Upper lobe of right lung (tissue), 1 donor: ENCODE measurements at places on chromosomes 5 and 9.

- DNase-seq = peak; percentile 96
Measured at GRCh38 chr9:33415501-33416038, 13.2 kb upstream of the AQP7 start.

DNA sequence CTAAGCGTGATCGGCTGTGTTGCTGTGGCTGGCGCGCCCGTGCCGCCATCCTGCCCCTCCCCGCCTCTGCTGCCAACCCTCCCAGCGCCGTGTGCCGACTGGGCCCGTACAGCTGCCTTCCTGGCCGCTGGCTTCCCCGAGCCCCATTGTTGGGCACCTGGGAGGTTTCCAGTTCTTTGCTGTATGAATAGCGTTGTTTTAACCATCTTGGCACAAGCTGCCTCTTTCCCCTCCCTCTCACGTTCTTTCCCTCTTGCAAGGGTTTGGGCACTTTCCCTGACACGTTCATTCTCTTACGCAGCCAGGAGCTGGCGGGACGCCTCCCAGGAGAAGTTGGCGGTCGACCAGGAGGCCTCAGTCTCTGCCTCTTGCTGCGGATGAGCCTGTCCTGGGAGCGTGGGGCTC is 43.1 kb upstream of the RXRA start:
- peak; percentile 73 for DNase-seq

- DNase-seq = no peak
Measured at GRCh38 chr5:34038838-34039237, 4.2 kb downstream of the C1QTNF3 start.

- no peak for DNase-seq
Measured at GRCh38 chr5:37043693-37044092, 167.1 kb downstream of the NIPBL start.

DNA sequence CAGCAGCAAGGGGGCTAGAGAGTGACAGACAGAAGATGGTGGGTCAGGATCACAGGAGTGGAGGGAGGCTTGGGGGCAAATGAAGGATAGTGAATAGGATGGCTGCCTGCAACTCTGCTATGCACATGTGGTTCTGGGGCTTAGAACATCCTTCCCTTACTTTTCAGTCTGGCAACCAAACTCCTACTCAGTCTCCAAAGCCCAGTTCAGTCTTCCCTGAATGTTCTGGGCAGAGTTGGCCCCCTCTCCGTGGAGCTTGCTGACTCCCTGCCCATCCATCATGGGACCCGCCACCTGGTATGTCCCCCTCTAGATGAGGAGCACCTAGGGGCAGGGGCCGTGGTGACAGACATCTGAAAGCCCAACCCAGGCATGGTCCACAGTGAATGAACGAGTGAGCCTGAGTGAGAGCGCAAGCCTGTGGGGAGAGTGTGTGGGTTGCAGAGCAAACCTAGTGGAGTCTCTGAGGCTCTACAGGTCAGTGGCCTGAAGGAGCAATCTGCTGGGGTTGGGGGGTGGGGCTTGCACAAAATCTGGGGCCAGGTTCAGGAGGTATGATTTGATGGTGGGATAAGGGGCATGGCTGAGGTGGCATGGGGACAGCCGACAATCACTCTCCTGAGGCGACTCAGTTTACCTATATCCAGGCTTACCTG is 180.6 kb downstream of the FGF18 start:
- DNase-seq = no peak

DNA sequence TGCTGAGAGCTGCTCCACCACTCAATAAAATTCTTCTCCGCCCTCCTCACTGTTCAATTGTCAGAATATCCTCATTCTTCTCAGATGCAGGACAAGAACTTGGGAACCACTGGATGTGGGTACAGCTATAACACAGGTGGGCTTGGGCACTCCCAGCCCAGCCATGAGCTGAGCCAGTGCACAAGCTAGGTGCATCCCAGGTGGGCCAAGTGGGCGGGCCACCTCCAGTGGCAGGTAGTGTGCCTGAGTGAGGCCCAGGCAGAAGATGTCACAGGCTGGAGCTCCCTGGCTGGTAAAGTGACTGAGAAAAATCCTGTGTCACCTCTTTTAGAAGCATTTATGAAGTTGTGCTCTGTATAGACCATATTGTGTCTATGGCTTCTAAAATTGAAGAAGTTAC is 501.6 kb upstream of the TYRP1 start:
- DNase-seq = no peak

DNA sequence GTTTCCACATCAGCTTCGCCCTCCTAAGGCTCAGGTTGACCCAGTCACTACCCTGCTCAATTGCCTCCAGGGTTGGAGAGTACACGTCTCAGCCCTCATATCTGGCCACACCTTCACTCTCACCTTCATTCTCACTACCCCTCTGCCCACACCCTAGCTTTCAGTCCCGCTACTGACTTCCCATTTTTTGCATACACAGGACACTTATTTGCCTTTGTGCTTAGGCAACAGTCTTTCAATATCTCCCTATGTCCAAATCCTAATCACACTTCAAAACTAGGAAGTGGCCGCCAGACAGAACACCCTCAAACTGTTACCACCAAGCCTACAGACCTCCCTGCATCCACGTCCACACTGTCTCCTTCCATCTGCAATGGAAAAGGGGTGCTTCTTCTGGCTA is 10.9 kb downstream of the MCTP1 start:
- no peak for DNase-seq

DNA sequence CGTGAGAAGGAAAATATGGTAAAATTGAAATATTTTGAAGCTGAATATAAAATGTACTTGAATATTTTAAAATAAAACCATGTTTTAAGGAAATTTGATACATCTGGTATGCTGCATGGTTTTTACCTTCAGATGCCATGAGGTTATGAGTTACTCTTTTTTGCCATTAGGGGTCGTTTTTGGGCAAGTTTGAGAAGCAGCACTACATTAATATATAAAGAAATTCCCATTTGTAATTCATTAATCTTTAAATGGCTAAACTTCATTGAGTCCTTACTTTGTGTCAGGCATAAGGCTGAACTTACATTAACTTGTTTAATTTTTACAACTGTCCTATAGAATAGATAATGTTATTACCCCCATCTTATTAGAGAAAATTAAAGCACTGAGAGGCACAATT is 152.3 kb downstream of the KDM4C start:
- no peak for DNase-seq

- no peak for DNase-seq
Measured at GRCh38 chr5:125026867-125027731, 280.7 kb upstream of the ZNF608 start.

GRCh38 chr9:93620881-93621820 is 44.8 kb downstream of the PHF2 start:
- DNase-seq = no peak

DNA sequence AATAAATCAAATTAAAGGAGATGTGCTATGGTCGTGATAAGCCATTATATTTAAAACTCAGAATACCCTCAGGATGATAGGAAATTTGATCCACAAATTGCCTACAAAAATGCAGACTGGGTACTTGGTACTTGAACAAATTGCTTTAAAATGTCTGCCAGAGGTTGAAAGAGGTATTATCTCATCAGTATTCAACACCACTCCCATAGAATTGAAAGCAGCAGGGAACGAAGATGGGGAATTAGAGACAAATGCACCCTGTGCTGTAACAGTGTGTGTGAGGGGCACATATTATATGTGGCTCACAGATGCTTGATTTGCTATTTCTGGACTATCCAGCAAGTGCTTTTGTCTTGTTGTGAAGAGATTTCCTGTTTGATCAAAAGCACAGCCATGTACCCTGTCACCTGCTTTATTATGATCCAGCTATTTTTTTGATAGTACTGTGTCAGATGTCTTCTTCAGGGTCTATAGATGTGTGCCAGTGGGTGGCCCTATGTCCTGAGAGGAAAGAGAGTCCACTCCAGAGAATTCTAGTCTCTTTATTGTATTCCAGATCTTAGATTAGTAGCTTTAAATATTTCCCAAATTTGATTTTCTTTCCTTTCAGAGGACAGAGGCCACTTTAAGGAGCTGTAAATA is 120.1 kb downstream of the XRCC4 start:
- no peak for DNase-seq

GRCh38 chr5:172334196-172334595 is 50.6 kb upstream of the UBTD2 start:
- DNase-seq = no peak

- DNase-seq = no peak
Measured at GRCh38 chr5:169273881-169274280, 27.1 kb downstream of the SLIT3 start.

DNA sequence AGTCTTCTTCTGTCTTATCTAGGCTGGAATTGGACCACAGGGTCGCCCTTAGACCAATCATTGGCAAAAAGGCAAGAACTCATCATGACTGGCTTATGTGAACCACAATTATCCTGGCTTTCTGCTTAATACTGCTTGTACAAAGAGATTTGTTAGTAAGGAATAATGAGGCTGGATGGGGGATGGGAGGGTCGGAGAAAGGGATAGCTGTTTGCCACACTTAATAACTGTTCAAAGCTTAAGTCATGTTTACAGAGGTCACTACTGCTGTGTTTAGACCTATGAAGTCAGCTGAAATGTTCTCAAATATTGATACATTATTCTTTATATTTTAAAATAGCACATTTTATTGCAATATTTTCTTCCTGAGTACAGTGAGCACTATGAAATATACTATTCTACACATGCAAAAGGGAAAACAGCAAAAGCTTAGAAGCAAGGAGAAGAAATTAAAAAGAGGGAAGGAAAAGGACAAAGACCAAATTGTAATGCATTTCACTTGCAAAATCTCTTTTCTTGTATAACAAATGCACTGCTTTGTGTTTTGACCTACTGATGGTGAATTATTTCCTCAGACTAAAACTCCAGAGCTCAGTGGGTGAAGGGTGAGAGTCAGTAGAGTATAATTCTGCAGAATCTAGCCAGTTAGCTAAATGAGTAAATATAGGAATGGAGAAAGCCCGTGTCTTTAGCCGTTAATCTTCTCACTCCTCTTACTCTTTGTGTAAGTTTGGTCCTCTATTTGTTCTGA is 404.9 kb upstream of the ZNF608 start:
- no peak for DNase-seq

DNA sequence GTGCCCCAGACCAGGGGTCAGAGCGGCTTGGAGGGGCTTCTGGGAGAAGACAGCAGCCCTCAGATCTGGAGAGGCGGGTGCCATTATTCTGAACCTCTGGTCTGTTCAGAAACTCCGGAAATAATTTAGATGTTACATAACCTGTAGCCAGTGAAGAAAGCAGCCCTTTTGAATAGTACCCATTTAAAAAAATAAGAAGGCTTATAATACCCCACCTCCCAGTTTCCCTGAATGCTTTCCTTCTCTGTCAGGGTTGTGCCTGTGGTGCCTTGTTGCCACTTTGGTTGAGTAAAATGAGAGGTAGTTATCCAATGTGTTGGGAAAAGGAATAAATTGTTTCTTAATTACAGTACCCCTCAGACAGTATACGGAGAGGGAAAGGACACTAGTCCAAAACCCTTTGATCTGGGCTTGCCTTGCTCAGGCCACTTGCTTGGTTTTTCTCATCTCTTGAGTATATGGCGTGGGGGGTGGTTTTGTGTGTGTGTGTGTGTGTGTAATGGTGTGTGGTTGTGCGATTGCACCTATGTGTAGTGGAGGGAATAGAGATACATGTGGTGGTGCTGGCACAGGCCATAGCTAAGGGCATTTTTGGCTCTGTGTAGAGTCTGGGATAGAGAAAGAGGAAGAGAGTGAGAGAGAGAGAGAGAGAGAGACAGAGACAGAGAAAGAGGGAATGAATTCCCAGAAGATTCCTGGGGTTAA is 59.1 kb upstream of the TLR4 start:
- no peak for DNase-seq

DNA sequence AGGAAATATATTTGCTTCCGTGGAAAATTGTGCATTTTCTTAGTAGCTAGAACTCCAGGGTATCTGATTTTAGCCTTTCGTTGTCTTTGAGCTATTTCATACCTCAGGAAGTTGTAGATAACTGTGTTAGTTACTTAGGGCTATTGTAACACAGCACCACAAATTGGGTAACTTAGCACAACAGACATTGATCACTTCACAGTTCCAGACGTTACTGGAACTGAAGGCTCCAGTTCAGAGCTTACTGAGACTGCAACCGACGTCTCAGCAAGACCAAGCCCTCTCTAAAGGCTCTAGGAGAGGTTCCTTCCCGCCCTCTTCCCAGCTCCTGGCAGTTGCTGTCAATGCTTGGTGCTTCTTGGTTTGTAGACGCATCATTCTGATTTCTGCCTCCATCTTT is 17.7 kb upstream of the ANKRD33B start:
- DNase-seq = peak; percentile 9

GRCh38 chr9:120383999-120384924 is 195.7 kb downstream of the CDK5RAP2 start:
- DNase-seq = no peak

DNA sequence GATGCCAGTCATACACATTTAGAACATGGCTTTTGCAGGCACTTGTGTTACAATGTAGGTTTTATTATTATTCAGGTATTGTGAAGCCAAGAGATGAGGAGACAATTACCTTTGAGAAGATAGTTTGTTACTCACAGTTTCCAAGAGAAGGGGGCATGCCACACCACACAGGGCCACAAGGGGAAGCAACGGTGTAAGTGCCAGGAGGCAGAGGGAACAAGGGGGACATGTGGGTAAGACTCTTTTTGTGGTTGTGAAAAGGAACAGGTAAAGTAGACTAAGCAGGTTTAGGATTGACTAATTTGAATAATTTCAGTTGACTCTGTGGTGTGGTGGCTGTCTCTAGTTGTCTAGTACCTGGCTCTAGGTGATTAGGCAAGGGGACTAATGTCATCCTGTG is 191.2 kb downstream of the TRPM6 start:
- DNase-seq = no peak

- DNase-seq = no peak
Measured at GRCh38 chr9:8382266-8382665, 582.7 kb upstream of the DMAC1 start.

DNA sequence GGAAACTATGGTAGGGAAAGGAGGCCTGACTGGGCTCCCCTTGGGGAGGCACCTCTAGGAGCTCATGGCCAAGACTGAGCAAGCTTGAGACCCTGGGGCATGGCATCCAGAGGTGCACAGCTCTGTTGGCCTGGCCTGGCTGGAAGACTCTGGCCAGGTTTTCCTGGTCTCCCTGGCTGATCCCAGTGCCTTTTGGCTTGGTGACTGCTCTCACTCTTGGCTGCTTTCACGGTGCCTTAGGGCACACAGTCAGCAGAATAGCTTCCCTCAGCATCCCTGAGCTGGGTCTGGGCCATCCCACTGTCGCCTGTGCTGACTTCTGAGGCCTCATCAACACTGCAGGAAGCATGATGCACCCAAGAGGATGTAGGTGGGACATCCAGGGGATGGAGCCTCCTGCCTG is 13.4 kb upstream of the DELE1 start:
- DNase-seq = no peak

DNA sequence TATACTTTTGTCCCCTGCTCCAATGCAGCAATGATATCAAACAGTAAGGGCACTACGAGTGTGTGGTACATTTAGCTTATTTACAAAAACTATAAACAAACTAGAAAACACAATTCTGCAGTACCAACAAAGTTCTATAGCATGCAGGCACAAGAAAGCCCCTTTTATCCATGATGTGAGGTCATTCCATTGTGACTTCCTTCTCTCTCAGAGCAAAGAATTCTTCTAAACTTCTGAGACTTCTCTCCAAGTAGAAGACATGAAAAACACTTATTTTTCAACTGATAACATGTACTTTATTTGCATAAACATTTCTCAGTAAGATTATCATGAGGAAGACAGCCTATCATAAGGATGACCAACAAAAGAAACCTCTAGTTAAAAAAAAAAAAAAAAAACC is 569.8 kb downstream of the TLE1 start:
- DNase-seq = no peak
